ENCODE measurements at places on chromosomes 13 and 19. TPM values are rescaled to one million over a fixed set of nuclear protein-coding genes. Genes with fewer than 3 reads are reported as not detected.

PSG6 gene
- not detected for total RNA-seq

SLC17A7 gene
- total RNA-seq = 0.16 TPM

MIR17HG gene
- 7.3 TPM for total RNA-seq

SCN1B gene
- 3.4 TPM for total RNA-seq

Data from hair follicle dermal papilla cell (primary cell).